ENCODE measurements at places on chromosomes 16 and 17.

DNA sequence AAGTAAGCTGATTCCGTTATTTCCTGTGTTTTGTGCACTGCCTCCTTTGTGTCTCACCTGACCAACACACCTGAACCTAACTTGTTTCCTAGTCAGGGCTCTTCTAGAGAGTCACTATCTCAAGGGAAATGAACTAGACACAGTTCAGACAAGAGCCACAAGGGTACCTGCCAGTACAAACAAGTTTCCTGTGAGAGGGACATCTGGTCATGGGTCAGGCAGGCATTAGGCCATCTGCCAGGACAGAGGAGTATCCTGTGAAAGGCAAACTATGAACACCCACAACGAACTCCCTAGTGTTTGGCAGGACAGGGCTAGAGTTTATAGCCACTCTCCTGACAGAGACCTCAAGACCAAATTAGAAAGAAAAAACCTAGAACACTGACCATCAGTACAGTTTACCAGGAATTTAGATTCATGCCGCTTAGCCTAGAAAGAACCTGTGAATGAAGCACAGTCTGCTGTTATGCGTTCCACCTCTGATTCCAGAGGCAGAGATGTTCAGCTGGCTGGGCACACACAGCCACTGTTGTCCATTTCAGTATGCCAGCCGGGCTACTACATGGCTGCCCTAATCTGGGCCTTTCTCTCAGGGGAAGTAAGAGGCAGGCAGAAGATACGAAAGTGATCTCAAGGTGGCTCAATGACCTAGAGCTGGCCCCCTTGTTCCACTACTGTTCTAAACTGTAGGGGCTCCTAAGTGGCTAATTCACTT, 20.7 kb upstream of the GLG1 start:
- no peak for DNase-seq

GRCh38 chr17:76943781-76944213, 75.6 kb downstream of the MGAT5B start:
- DNase-seq = no peak

GRCh38 chr17:72405662-72406230, 284.9 kb downstream of the SOX9 start:
- DNase-seq = no peak

DNA sequence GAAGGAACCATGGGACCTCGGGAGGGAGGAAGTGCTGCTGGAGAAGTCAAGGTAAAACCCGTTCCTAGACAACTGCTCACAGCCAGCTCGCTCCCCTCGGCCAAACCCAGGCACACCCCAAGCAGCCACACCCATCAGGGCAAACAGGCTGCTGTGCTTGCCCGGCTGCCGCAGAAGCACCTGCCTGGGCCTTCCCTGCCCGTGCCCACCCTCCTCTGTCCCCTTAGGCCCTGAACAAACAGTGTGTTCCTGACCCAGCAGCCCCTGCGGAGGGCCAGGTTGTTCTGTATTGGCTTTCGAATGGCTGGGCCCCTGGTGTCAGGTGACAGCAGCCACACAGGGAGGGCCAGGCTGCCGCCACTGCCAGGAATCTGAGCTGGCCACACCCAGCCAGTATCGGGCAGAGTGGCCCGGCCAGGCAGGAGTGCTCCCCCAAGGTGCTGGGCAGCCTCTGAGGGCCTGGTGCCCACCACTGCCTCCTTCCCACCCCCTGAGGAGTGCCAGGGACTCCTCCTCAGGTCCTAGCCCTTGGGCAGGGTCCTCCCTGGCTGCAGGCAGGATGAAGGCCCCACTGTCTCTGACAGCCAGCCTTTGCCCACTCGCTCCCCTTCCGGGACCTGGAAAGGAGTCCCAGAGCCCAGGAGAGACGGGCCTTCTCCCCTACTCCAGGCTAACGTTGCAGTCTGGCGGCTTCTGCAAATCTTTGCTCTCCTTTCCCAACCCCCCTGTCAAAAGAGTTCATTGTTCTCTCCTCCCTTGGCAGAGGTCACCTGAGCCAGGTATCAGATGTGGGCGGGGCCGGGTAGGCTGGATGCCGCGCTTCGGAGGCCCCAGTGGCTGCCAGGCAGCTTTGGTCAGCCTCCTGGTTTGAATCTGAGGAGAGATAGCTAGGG, 24.0 kb downstream of the LLGL2 start:
- no peak for DNase-seq

- peak; percentile 26 for DNase-seq
Observed at GRCh38 chr17:42118545-42118944, 2.6 kb downstream of the KAT2A start.

DNA sequence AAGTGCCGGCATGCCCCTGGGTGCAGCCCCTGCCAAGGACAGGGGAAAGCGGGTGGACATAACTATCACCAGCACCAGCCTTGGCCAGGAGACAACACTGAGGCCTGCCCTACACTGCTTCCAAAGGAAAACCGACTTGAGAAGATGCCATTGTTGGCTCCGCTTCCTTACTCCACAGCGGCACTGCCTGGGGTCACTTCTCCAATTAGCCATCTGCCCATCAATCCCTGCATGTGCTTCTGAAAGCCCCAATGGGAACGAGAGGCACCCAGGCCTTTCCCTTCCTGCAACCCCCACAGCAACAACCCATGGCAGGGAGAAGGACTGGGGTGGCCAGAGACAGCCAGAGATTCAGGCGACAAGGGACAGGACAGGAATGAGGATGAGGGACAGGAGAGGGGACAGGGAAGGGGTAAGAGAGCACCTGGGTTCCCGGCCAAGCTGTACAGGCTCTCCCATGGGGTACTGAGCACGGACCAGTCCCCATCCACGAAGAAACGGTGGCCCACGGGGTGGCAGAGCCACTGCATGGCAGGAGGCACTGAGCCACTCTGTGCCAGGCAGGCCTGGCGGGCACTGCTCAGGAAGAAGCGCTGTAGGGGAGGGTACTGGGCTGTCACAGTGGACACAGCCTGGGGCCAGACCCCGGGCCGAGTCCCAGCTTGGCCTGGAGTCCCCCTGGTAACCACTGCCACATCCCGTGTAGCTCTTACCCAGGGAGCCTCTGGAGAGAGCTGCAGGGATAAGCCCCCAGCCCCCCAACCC, 21.2 kb downstream of the SREBF1 start:
- no peak for DNase-seq

DNA sequence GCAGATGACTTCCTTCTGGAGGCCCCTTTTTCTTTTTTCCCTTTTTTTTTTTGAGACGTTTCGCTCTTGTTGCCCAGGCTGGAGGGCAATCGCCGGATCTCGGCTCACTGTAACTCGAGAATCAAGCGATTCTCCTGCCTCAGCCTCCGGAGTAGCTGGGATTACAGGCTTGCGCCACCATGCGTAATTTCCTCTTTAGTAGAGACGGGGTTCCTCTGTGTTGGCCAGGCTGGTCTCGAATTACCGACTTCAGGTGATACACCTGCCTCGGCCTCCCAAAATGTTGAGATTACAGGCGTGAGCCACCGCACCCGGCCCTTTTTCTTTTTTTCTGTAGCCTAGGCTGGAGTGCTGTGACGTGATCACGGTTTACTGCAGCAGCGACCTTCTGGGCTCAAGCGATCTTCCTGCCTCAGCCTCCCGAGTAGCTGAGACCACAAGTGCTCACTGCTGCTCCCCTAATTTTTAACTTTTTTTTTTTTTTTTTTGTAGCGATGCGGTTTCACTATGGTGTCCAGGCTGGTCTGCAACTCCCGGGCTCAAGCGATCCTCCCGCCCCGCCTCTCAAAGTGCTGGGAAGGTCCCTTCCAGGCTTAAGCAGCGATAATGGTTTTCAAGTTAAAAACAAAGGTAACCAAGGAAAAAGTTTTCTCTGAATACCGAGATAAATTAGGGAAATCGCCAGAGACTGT, 956 bp upstream of the IST1 start:
- DNase-seq = peak; percentile 46

GRCh38 chr16:48580925-48581500, 29.0 kb downstream of the N4BP1 start:
- DNase-seq = no peak

DNA sequence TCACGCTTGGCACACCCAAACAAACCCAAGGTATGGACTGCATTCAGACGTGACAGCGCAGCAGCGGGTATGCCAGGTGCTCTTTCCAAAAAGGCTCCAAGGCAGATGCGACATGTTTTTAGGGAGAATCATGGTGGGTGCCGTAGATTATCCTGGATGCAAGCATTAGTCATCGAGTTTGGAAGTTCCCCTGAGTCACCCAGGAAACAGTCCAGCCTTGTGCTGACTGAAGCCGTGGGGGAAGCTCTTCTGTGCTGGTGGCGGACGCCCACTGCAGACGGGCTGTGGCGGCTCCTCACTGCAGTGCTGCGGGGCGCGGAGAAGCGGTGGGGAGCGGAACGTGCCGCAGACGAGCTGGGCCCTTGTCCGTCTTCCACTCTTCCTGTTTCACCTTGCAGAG, 13.9 kb downstream of the JPT2 start:
- DNase-seq = no peak

- DNase-seq = no peak
Observed at GRCh38 chr16:54405478-54405877, 118.9 kb upstream of the IRX3 start.

- no peak for DNase-seq
Observed at GRCh38 chr17:30545024-30545423, 67.8 kb downstream of the GOSR1 start.

GRCh38 chr16:21598701-21599121, 666 bp upstream of the METTL9 start:
- no peak for DNase-seq

DNA sequence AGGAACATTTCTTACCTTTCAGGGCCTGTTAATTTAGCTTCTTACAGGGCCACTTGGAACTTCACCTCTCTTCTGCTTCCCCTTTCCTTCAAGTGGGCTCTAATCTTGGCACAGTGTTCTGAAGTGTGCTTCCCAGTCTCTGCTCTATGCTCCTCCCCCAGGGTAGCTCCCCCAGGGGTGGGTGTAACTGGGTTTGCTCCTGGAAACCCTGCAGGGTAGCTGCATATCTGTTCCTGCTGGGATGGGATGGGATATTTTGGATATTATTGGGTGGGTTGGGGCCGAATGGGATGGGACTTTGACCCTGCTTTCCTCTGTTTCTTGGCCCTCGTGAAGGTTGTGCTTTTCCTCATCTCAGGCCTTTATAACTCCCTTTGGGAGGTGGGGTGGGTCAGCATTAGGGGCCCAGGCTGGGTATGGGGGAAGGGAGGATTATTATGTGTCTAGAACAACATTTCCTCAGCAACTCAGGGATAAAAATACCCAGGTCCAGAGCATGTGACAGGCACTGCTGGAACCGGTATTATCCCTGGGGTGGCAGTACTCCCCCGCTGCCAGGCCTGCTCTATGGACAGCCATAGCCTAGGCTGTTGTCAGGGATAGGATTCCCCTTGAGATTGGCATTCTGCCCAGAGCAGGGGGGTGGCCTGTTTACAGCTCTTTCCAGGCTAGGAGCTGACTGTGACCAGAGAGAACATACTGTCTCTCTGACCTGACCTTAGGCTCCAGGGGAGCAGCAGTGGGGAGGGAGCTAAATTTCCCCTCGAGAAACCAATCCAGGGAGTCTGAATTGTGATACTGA, 5.0 kb downstream of the NFE2L1 start:
- DNase-seq = no peak

DNA sequence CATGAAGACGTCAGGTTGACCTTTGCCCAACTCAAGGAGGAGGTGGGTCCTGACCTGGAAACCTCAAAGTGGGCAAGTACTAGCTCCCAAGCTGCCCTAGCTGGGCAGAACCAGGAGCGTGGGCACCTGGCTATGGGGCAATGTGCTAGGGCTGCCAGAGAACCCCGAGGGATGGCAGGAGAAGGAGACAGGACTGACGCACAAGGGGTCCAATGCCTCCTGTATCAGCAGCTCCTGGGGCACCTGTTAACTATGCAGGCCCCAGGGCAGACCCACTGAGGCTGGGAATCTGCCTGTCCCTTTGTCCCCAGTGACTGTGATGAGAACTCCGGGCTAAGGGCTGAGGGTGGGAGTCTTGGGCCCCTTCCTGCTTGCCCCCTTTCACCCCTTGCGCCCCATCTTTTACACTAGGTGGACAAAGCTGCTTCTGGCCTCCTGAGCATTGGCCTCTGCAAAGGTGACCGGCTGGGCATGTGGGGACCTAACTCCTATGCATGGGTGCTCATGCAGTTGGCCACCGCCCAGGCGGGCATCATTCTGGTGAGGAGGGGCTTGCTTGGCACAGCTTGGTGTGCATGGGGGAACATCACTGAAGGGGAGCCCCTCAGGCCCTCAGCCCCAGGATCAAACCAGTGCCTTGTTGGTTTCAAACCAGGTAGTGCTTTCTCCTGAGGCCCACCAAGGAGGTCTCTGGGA, 7.7 kb downstream of the CHAD start:
- no peak for DNase-seq

- no peak for DNase-seq
Observed at GRCh38 chr17:65055280-65055707, 1.2 kb downstream of the GNA13 start.

DNA sequence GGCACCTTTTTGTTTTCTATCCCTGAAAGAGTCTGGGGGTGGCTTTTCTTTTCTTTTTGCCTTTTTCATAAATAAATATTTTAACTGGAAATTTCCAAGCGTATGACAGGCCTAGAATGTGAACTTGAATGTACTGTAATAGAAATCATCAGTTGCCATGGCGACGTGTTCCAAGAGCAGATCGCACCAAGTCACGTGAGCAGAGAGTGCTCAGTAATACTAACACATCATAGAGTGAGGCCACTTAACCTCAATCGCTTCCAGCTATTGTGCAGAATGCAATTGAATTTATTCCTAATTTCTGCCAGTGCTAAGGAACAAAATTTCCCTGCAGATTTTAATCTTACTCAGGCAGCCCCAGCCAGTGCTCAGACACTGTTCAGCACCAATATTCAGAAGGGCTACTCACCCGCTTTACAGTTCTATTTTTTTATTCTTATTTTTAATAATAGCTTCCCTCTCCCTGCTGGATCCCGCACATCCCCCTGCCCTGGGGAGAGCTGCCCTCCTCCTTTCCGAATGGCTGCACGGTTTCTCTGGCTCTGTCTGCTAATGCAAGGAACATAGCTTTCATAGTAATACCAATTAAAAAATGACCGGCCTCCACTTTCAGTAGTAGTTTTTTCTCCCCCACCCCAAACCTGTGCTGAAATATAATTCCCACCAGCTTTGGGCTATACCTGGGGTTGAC, 26.2 kb upstream of the PMFBP1 start:
- DNase-seq = no peak

- no peak for DNase-seq
Observed at GRCh38 chr16:8098947-8099512, 491.3 kb downstream of the TMEM114 start.

- DNase-seq = no peak
Observed at GRCh38 chr16:31527734-31528274, at the start of gene AHSP. AHSP (plus strand) TSS chr16:31527900; CDS start chr16:31528140, 240 bp downstream.

- DNase-seq = no peak
Observed at GRCh38 chr16:17320009-17320408, 150.8 kb downstream of the XYLT1 start.

- no peak for DNase-seq
Observed at GRCh38 chr17:58760248-58760647, 4.6 kb downstream of the PPM1E start.

GRCh38 chr17:41185001-41185400, 290 bp upstream of the KRTAP4-1 start:
- DNase-seq = no peak

- no peak for DNase-seq
Observed at GRCh38 chr16:524274-525040, 3.1 kb upstream of the CAPN15 start.

DNA sequence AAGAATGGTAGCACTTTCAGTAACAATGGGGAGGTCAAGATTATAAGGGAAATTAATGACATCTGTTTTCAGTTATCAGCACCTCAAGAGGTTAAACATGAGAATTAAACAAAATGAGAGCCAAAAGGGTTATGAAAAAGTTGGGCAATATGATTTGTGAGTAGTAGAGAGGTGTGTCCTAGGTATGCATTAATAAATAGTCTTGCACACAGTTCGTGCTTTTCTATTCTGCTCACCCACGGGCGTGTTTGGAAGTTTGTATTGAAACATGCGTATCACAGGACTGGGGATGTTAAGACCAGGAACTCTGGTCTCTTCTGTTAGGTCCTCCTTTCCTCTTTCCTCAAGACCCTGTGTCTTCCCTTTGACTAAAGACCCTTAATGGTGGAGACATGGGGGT, 6.0 kb downstream of the BPTF start:
- no peak for DNase-seq
